ENCODE measurements at places on chromosomes 1 and 21.

GRCh38 chr1:52111492-52111891 is 30.4 kb upstream of the ZFYVE9 start:
- no peak for DNase-seq

GRCh38 chr1:33211972-33212371 is 30.1 kb upstream of the TRIM62 start:
- DNase-seq = no peak

DNA sequence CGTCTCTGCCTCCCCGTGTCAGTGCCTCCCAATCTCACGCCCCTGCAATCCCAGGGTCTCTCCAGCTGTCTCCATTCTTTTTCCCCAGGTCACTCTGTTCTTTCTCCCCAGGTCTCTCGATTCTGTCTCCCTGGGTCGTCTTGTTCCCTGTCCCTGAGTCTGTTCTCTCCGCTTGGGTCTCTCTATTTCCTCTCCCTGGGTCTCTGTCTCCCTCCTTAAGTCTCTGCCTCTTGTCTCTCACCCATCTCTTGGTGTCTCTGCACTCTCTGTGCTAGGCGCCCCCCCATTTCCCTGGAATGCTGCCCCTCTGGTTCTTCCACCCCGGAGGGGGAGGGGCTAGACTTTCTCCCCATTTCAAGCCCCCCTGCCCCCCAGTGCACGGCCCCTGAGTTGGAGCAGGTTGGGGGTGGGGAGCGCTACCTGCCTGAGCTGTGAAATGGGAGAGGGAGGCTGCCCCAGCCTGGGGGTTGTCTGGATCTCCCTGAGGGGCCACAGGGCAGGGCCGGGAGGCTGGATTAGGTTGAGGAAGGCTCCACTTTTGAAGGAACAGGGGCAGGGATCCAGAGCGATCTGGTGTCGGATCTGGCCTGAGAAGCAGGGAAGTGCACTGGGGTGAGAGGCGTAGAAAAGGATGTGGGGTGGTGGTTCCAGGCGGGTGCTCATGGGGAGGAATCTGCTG is 1.4 kb downstream of the PTPRF start:
- no peak for DNase-seq

- DNase-seq = no peak
Observed at GRCh38 chr1:172453153-172453545, 9.3 kb upstream of the PIGC start.

DNA sequence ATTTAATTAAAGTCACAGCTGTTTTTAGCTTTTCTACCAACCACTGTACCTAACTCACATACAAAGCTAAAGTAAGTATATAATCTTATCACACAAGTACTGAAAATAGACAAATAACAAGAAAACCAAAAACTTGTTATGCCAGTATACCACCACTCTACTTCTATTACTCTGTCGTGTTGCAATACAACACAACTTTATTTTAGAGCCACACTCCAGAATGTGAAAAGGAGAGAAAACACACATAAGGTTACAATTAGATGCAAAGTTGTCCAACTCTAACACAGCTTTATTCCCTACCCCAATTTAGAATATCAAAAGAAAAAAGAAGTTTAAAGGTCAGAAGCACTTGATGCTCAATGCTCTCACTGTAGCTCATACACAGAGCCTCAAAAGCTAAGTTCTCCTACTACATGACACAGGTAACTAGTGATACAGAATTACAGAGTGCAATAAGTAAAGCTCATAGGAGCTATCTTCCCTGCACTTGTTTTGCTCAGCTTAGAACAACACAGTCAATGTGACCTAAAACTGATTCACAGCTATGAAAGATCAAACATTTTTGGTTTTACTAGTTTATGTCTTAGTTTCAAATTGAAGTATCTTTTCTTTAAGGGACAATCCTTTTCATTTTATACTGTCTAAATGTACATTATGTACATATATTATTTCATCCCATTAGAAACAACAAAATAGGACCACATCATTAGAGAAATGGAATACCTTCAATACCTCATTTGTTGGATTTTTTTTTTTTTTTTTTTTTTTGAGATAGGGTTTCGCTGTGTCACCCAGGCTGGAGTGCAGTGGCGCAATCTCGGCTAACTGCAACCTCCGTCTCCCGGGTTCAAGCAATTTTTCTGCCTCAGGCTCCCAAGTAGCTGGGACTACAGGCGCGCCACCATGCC is 29.2 kb downstream of the EYA3 start:
- DNase-seq = no peak

GRCh38 chr1:1068517-1069055 is 5.5 kb downstream of the RNF223 start:
- DNase-seq = peak; percentile 48

GRCh38 chr1:204036882-204037655 is 35.8 kb upstream of the SOX13 start:
- DNase-seq = no peak

- no peak for DNase-seq
Observed at GRCh38 chr21:24545807-24546361, 1061.4 kb downstream of the MRPL39 start.

GRCh38 chr1:109756848-109757521 is 6.7 kb downstream of the EPS8L3 start:
- no peak for DNase-seq

GRCh38 chr21:35249636-35250035 is 200.5 kb upstream of the RUNX1 start:
- no peak for DNase-seq

- DNase-seq = no peak
Observed at GRCh38 chr1:2540816-2541492, 10.9 kb upstream of the HES5 start.

GRCh38 chr1:71908871-71909390 is 373.4 kb downstream of the NEGR1 start:
- no peak for DNase-seq

- DNase-seq = no peak
Observed at GRCh38 chr1:71088645-71089287, 7.9 kb upstream of the ZRANB2 start.

DNA sequence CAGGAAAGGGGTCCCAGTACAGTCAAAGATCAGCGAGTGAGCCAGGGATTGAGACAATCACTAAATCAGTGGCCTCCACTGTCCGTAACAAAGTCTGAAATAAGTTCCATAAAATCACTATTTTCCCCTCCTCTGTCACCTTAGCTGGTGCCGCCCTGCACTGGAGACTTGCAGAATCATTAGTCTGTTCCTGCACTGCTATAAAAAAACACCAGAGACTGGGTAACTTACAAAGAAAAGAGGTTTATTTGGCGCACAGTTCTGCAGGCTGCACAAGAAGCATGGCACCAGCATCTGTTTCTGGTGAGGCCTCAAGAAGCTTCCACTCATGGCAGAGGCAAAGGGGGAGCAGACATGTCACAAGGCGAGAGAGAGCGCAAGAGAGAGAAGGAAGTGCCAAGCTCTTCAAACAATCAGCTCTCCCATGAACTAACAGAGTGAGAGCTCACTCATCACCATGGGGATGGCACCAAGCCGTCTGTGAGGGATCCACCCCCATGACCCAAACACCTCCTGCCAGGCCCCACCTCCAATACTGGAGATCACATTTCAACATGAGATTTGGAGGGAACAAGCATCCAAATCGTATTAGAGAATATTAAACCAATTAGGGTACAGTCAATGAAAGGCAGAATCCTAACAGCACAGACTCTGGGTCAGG is 129.8 kb upstream of the TIAM1 start:
- no peak for DNase-seq

DNA sequence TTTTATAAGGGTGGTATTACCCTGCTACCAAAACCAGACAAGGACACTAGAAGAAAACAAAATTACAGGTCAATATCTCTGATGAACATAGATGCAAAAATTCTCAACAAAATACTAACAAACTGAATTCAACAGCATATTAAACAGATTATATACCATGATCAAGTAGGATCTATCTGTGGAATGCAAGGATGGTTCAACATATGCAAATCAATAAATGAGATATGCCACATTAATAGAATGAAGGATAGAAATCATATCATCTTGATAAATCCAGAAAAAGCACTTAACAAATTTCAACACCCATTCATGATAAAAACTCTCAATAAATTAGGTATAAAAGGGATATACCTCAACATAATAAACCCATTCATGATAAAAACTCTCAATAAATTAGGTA is 24.3 kb upstream of the MYBPHL start:
- no peak for DNase-seq

GRCh38 chr1:107548276-107548675 is 407.4 kb downstream of the NTNG1 start:
- DNase-seq = peak; percentile 48

DNA sequence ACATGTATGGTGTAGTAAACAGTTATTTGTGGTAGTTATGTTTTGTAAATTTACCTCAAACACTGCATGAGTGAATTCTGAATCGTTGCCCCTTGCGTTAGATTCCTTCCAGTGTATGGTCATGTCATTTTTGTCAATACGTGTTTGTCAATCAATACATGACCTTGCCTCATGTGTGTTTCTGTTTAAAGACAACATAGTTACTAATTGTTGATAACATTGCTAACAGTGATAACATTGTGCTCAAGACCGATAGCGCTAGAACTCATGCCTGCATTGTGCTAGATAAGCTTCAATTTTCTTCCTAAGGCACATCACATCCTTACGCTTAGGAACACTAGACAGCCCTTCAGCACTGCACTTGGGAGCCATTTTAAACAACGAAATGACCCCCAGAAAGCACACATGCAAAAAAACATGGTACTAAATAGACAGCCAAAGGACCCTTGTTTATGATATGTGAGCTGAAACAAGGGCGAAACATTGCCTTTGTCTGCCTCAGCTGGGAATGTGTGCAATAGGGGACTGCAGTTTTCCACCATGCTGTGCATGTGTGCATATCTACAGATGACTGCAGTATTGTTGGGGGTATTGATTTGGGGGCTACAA is 37.3 kb downstream of the MRPS6 start:
- no peak for DNase-seq

DNA sequence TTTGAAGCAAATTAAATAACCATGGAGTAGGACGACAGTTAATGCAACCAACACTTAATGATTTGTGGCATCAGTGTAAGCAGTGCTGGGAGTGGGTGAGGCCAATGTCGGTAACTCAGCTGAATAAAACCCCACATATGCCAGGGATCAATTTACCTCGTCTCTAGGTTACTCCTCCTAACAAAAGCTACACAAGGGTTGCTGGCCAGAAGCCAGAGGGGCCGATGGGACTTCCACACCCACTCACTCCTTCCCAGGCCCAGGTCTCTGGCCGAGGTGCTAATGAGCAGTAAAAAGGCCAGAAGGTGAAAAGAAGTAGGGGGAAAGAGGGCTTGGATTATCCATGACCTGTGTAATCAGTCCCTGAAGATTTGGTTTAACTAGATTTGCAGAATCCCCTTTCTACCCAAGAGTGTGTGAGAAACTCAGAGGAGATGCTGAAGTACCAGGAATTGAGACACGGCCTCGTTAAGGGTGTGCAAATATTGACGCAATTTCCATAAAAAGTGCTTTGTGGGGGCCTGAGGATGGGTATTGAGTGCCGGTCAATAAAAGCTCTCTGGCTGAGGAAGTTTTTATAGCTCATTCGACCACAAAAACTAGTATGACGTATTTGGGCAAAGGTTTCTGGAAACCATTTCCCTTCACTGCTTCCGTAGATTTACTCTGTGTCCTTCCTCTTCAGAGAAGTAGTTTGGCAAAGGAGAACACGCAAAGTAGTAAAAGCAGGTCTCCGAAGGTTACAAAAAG is 145.5 kb downstream of the TBX15 start:
- DNase-seq = peak; percentile 70

DNA sequence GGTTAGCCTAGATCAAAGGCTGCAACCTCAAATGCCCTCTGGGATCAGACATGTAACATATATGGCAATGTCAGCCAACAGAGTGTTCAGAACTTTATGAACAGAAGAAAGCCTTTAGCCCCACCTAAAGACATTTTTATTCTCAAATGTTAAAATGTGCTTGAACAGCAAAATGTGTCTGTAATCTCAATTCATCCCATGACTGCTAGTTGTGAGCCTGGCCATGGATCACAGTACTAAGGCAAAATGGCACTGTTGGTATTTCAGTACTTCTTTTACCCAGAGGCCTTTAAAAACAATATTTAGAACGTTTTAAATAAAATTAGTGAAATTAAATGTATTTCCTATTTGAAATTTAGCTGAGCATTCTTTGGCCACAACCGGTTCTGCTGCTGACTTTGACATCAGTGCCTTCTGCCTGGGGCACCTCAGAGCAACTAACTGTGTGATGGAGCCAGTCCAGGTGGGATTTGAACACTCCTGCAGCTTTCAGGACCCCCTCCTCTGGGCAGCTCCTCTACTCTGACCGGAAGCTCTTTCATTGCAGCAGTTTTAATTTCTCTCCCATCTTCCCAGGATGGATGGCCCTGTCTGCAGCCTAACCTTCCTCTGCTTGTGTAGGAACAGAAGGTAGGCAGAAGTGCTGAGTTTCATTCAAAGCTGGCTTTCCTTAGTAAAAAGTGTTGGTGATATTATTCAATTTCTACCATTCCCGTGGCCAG is 68.3 kb upstream of the NFIA start:
- no peak for DNase-seq

GRCh38 chr1:239185245-239185619 is 201.1 kb upstream of the CHRM3 start:
- no peak for DNase-seq

DNA sequence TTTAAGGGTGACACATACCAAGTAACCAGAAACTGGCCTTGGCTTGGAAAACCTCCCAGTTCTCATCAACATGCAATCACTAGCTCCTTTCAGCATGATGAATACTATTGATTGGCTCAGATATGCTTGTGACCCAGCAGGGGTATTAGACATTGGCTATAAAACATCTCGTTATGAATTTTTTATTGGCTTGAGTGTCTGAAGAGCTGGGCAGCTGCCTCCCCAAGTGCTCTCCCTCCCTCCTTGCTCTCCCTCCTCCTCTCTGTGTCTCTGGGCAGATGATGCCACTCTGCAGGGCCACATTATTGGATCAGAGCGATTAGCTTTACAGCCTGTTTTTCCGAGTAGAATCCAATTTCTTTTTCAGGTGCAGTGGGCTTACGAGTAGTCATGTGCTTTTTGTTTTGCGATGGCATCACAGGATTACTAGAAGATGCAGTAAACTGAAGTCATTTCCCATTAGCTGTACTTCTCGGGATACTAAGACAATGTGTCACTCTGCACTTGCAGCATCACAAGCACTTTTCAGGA is 79.3 kb upstream of the ATF3 start:
- DNase-seq = no peak

DNA sequence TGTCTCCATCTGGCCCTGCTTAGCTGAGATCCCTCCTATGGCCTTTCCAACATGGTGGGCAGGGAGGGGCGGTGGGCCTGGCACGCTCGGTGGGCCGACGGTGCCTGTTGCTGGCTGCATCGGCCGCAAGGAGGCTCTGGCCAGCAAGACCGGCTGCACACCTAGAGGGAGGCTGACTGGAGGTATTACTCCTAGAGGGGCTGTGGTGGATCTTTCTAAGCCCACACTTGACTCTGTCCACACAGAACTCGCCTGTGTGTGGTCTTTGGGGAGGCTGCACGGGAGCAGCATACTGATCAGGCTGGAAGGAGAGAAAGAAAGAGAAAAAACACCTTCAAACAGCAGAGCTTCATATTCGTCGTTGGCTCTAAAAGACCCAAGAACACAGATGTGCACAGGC is 41.7 kb upstream of the ZC3H12A start:
- no peak for DNase-seq

All from NCI-H1105 (cell line).